Left lung (tissue), 14 donors: ENCODE measurements at places on chromosomes 11 and 22. TPM values are rescaled to one million over a fixed set of nuclear protein-coding genes. Genes with fewer than 3 reads are reported as not detected.

MYBPC3 gene
- total RNA-seq = 0.52 TPM

TMEM86A gene
- 9.1 TPM for total RNA-seq

OR51F2 gene
- not detected for total RNA-seq

GRCh38 chr11:19091366-19091765, 25.6 kb upstream of the ZDHHC13 start:
- DNase-seq = no peak

DNA sequence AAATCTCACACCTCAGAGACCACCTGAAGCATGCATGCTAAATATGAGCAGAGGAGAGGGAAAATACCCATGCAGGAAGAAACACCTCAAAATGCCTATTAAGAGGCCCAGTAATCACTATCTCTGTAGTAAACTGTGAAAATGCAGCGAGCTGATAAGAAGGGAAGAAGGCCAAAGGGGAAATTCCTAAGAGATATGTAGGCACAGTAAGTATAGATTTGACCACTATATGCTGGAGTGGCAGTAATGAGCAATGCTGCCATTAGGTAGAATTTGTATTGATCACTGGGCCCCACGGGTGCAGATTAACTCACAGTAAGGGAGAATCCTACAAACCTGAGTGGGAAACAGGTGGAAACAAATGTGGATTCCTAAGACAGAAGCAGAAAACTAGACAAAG, 1813.1 kb upstream of the RAG2 start:
- no peak for DNase-seq

GRCh38 chr11:126312961-126313360, 9.1 kb downstream of the DCPS start:
- DNase-seq = no peak
